Renal cortex interstitium (tissue), 15 donors: ENCODE measurements at places on chromosomes 3 and 15.
A peak's percentile ranks its signal among the peaks of the same experiment; 100 is the strongest.

DNA sequence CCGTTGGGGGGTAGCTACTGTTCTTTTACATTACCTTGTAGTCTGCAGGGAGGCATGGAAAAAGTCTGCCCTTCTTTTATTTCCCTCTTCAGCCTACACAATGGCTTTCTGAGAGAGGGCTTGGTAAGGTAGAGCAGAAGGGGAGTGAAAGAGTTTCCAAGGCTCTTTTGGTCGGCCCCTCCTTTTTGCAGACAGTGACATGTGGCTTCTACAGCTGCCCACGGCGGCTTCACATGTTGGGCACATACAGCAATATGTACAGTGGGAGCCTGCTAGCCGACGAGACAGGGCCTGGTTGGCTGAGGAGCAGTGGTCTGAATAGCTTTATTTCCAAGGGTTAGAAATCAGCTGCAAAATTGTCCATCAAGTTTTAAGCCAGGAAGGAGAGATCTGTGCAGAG lies 4.0 kb downstream of the INAFM2 start:
- no peak for DNase-seq

- DNase-seq = no peak
Measured at GRCh38 chr15:40355976-40356585, 1.9 kb upstream of the DISP2 start.

DNA sequence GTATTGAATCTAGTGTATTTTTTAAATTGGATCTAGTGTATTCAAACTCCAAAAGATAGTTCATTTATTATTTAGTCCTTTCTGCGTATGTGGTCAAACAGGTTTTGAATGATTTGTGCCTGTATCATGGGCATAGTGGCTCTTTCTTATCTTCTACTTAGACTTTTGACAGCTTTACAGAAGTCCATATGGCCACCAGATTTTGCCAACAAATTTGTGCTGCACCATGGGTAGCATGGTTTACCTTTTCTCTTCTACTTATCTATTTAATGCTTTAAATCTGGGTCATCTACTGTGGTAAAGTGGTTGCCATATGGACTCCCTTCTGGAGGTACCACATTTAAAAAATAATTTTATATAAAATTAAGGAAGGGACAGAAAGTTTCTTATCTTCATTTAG lies 66.9 kb upstream of the CADM2 start:
- DNase-seq = no peak

- no peak for DNase-seq
Measured at GRCh38 chr3:144663456-144664436, 692.1 kb downstream of the DIPK2A start.

DNA sequence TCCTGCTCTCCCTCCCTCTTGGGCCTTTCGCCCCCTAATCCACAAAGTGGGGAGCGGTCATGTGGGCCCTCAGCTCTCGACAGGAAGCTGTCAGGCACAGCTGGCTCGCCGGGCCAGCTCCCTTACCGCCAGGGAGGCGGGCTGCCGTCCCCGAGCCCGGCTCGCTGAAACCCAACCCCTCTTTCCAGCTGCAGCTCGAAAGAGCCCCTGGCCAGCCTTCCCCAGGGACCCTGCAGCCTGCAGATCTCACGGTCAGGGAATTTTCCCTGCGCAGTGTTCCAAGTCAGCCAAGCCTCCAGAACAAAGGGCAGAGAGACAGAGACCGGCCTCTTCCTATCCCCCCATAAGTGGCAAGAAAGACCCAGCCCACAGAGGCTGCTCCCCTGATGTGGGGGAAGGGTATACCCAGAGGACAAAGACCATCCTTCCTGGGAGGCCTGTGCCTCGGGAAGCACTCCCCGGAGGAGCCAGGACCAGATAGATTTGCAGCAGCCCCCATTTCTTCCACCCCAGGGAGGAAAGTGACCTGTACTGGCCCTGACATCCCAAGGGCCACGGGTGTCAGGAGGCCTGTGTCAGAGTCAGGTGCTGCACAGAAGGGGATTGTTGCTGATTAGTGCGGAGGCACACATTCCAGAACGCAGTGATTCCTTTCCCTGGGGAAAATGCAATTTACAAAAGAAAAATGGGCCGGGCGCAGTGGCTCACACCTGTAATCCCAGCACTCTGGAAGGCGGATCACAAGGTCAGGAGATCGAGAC lies 32.6 kb downstream of the MAGEF1 start:
- peak; percentile 72 for DNase-seq
